Astrocyte (in vitro differentiated cells and primary cell): ENCODE measurements at places on chromosomes 4 and X.

GRCh38 chr4:55321707-55322264, 24.3 kb upstream of the SRD5A3 start:
- DNase-seq: peak; percentile 51
- H3K36me3 ChIP-seq: no peaks in the 10 kb centered on the region
- H3K27me3 ChIP-seq: no peaks in the 10 kb centered on the region
- H3K4me3 ChIP-seq: no peak overlapping the region

DNA sequence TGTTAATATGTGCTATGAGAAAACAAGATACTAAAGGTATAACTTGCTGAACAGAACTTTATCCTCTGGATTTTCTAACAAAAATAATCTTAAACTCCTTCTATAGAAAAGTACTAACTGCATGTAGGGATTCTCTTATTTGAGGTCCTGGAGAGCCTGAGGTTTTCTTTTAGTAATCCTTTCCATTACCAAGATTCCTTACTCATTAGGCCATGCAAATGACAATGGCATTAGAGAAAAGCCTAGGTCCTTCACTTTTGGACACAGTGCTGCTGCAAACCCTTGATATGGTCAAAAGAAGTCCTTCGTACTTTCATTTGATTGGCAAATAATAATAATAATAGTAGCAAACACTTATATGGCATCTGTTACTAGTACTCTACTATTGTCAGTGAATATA, 3.2 kb downstream of the MMRN1 start:
- no peak overlapping the region for H3K27ac ChIP-seq
- H3K4me1 ChIP-seq: no peaks in the 10 kb centered on the region
- H3K4me3 ChIP-seq: no peak overlapping the region
- peak; percentile 6 for DNase-seq
- H3K27me3 ChIP-seq: no peaks in the 10 kb centered on the region

DNA sequence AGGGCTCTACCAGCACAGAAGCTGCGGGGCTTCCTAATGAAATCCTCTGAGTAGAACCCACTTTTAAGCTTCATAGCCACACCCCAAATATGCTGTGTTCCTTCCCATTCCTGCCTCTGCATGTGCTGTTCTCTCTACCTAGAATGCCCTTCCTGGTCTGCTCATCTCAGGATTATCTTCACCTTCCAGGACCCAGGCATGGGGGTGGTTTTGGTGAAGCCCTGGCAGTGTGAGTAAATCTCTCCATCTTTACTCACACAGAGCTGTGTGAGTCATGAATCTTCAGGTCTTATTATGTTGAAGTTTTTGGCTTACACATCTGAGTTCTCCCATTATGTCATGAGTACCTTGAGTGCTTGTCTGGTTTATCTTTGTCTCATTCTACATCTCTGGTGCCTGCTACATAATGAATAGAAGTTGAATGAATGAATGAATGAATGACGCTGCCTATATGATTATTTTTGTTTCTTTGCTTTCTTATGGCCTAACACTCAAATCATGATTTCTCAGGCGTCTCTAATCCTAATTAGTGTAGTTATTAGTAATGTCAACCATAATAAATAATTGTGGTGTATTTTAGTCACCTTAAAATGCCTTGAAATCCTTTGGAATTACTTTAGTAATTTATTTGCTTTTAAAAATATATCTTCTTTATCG, 41.9 kb downstream of the HADH start:
- no peak overlapping the region for H3K27ac ChIP-seq
- peaks cover 11% of the 10 kb centered on the region for H3K4me1 ChIP-seq
- peaks cover 3% of the 10 kb centered on the region for H3K36me3 ChIP-seq
- no peak overlapping the region for H3K4me3 ChIP-seq

GRCh38 chr4:111400741-111401140, 744.5 kb upstream of the FAM241A start:
- no peaks in the 10 kb centered on the region for H3K4me1 ChIP-seq
- no peak overlapping the region for H3K4me3 ChIP-seq
- no peaks in the 10 kb centered on the region for H3K36me3 ChIP-seq
- H3K27ac ChIP-seq: no peak overlapping the region

DNA sequence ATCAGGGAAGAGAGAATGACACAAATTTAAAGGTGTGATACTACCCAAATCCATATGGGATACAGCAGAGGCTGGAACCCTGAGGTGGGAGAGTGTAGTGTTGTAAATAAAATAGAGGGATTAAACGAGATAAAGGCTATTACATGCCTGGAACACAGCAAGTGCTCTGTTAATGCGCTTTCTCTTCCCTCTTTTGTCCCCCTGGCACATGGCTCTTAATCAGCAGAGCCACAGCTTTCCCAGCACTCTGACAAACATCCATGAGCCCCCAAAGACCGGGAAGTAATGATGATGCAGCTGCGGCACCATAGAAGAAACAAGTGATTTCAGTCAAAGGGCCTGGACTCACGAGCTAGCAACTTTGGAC, 85.9 kb downstream of the RASL11B start:
- H3K36me3 ChIP-seq: no peaks in the 10 kb centered on the region
- no peak overlapping the region for H3K4me3 ChIP-seq
- no peaks in the 10 kb centered on the region for H3K27me3 ChIP-seq
- DNase-seq: no peak

GRCh38 chr4:144699565-144699964, 53.6 kb downstream of the HHIP start:
- peak overlapping the region; percentile 33 for H3K27ac ChIP-seq
- no peak overlapping the region for H3K4me3 ChIP-seq
- H3K36me3 ChIP-seq: peaks cover 6% of the 10 kb centered on the region
- no peaks in the 10 kb centered on the region for H3K27me3 ChIP-seq

GRCh38 chr4:34293459-34293858, 1950.9 kb downstream of the ARAP2 start:
- no peaks in the 10 kb centered on the region for H3K36me3 ChIP-seq
- no peak for DNase-seq
- no peaks in the 10 kb centered on the region for H3K4me1 ChIP-seq
- H3K27ac ChIP-seq: no peak overlapping the region
- H3K4me3 ChIP-seq: no peak overlapping the region

GRCh38 chr4:54904953-54905352, 220.4 kb downstream of the KDR start:
- DNase-seq: no peak
- no peaks in the 10 kb centered on the region for H3K4me1 ChIP-seq
- no peaks in the 10 kb centered on the region for H3K36me3 ChIP-seq
- no peaks in the 10 kb centered on the region for H3K27me3 ChIP-seq

DNA sequence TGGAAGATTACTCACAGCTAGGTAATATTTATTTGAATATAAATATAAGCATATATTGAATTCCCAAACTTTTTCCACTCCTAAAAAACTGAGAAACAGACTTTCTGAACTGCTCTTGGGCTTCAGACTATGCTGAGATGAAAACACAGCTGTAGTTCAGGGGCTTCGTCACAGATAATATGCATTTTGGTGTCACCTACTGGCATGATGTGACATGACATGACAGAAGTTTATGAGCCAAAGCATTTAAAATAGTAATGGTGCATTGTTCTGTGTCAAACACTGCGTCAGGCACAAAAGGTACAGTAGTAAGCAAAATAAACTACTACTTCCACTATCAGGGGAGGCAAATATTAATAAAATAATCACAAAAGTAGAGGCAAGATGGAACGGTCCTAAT, 171.3 kb downstream of the BTC start:
- no peak for DNase-seq
- no peaks in the 10 kb centered on the region for H3K36me3 ChIP-seq
- H3K4me3 ChIP-seq: no peak overlapping the region

DNA sequence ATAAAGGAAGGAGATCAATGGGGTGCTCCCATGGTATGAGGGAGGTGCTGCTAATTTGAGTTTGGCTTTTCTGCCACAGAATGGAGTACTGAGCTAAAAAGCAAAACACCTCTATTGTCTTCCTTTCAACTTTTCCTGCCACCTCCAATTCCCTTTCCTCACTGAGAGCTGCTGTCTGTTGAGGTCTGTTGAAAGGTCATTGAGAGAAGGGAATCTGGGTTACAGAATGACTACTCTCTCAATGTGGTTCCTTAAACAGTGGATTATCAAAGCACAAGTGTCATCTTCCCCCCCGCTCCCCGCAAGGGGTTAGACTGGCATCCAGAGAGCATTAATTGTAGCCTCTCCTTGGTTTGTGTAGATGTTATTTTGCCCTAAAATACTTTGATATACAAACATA, 10.7 kb downstream of the USP9X start:
- H3K36me3 ChIP-seq: no peaks in the 10 kb centered on the region
- DNase-seq: no peak
- no peaks in the 10 kb centered on the region for H3K27me3 ChIP-seq
- no peak overlapping the region for H3K27ac ChIP-seq
- no peak overlapping the region for H3K4me3 ChIP-seq

DNA sequence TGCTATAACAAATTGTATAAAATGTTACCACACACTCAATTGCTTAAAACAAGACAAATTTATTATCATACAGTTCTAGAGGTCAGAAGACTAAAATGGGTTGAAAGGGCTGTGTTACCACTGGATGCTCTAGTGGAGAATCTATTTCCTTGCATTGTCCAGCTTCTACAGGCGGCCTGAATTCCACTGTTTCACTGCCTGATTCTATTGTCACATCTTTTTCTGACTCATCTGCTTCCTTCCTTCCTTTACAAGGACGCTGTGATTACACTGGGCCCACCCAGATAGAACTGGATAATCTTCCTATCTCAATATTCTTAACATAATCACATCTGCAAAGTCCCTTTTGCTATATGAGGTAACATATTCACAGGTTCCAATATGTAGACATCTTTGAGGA, 19.4 kb upstream of the ARMCX1 start:
- H3K4me3 ChIP-seq: no peak overlapping the region
- no peaks in the 10 kb centered on the region for H3K4me1 ChIP-seq
- DNase-seq: no peak
- no peaks in the 10 kb centered on the region for H3K36me3 ChIP-seq
- H3K27me3 ChIP-seq: no peaks in the 10 kb centered on the region

DNA sequence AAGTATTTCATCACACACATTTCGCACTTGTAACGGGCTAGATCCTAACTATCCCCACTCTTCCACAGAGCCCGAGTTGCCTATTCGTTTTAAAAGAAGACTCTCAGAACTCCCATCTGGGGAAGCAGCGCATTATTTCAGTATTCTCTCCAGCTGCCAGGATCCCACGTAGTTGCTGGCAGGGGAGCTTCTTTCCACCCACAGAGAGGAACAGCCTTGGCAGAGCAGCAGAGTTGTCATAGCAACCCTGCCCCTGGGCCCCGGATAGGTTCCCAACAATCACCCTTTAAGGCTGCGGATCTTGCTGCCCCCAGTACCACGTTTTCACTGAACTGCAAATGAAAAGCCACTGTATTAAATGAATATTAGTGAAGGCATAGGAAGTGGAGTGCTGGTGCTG, 106.7 kb downstream of the GPM6A start:
- peak; percentile 59 for DNase-seq
- H3K27ac ChIP-seq: no peak overlapping the region
- no peaks in the 10 kb centered on the region for H3K36me3 ChIP-seq
- H3K27me3 ChIP-seq: no peaks in the 10 kb centered on the region
- no peak overlapping the region for H3K4me3 ChIP-seq
- no peaks in the 10 kb centered on the region for H3K4me1 ChIP-seq

DNA sequence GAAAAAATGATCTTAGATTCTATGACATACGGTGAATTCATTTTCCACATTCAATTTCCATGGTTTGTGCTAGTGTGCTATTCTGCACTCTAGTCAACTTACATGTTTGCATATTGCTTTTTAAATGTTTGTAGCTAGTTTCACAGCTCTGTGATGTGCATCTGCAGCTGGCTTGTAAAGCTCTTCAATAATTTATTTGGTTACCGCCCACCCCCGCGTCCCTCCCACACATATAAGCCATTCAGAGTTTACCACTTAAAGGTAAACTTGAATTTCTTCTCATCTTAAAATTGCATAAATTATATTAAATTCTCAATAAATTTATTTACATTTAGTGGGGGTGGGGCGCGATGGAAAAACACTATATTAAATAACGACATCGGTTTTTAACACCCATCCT, 291 bp upstream of the NBDY start:
- H3K27ac ChIP-seq: no peak overlapping the region
- H3K36me3 ChIP-seq: no peaks in the 10 kb centered on the region
- no peaks in the 10 kb centered on the region for H3K27me3 ChIP-seq
- H3K4me3 ChIP-seq: peak overlapping the region; percentile 87
- no peak for DNase-seq
- H3K4me1 ChIP-seq: no peaks in the 10 kb centered on the region

DNA sequence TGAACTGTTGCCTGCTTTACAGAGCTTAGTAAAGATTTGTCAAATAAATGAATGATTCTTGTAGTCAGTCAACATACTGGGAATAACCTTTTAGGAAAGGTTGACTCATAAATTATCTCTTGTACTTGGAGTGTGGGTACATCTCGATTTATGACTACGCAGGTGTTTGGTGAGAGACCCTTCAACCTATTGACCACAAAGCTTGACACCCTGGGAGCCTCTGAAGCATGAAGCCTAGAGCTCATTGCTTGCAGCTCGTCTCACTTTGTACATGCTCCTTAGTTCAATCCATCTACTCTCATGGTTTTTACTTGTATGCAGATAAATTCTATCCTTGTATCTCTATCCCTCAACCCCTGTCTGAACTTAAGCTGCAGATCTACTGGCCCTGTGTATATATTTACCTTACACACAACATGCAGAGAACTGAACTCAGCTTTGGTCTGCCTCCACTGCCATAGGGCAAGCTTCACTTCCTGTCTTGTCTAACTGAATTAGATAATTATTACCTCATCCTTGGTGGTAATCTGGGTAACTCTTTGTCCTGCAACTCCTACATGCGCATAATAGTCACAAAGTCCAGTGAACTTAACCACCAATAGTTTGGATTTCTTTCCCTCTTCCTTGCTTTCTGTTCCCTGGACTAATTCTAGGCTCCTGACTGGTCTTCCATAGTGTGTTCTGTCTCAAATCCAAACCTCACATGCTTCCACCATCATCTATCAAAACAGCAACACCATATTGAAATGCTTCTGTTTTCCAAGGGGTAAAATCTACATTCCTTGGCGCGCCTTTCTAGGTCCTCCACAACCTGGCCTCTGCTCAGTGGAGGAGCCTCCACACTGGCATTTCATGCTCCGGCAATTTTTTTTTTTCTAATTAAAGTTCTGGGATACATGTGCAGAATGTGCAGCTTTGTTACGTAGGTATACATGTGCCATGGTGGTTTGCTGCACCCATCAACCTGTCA, 32.2 kb upstream of the FAT1 start:
- H3K27me3 ChIP-seq: no peaks in the 10 kb centered on the region
- no peaks in the 10 kb centered on the region for H3K4me1 ChIP-seq
- no peak overlapping the region for H3K4me3 ChIP-seq
- H3K27ac ChIP-seq: no peak overlapping the region
